Tibial nerve (tissue), 4 donors: ENCODE measurements at places on chromosomes 12 and 14. TPM values are rescaled to one million over a fixed set of nuclear protein-coding genes. Genes with fewer than 3 reads are reported as not detected.

SUSD6 gene
- 59.6 TPM for total RNA-seq

BICD1 gene
- 58.8 TPM for total RNA-seq

ZFHX2 gene
- 3.1 TPM for total RNA-seq

FOXM1 gene
- 1.2 TPM for total RNA-seq

CYP27B1 gene
- total RNA-seq: 3.0 TPM

DNA sequence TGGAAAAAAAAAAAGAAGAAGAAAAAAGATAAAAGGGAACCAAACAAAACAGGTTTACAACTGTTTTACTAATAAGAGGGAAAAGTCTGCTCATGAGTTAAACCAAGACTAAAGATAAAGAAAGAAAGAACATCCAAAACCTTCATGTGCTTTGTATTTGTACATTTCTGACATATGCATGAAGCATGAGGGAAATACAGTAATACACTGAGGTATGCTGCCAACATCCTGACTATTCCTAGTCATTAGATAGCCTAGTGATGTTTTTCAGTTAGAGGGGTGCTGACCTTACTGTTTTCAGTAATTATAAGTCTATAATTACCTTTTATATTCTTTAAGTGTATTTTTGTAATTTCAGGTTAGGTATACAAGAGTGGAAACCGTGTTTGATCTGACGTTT lies 793.3 kb downstream of the DIO2 start:
- no peak for DNase-seq

GRCh38 chr12:65642061-65642661 lies 182.1 kb upstream of the HMGA2 start:
- no peak for DNase-seq

DNA sequence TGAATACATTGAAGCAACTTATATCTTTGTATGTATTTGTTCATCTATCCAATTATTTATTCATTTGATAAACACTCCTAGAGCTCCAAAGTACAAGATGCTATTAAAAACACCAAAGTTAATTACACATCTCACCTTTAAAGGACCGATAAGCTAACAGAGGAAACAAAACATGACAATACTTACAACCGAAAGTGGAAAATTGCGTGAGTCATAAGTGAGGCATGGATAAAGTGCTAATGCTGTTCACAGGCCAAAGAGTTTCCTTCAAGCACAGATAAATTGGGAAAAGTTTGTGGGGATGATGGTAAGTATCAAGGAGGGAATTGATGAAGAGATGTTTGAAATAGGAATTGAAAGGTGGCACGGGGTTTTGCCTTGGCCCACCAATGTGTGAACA lies 172.8 kb upstream of the KITLG start:
- no peak for DNase-seq

DNA sequence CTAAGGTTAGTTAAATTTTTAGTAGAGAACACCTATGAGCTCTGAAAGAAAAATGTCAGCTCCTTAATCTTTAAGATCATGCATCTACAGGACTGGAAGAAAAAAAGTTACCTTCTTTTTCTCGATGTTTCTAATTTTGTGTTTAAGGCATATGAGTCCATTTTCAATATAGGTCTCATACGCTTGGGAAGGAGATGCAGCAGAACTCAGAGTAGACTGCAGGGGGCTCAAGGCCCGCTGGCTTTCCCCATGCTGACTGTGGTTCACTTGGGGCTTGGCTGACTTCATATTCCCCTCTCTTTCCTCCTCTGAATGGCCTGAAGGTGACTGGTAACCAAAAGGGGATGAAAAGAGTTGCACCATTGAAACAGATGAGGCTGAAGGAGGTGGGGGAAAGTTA lies 1.5 kb downstream of the CAPRIN2 start:
- DNase-seq: no peak

- no peak for DNase-seq
Observed at GRCh38 chr12:99521664-99522063, 125.9 kb upstream of the GARIN6 start.

DNA sequence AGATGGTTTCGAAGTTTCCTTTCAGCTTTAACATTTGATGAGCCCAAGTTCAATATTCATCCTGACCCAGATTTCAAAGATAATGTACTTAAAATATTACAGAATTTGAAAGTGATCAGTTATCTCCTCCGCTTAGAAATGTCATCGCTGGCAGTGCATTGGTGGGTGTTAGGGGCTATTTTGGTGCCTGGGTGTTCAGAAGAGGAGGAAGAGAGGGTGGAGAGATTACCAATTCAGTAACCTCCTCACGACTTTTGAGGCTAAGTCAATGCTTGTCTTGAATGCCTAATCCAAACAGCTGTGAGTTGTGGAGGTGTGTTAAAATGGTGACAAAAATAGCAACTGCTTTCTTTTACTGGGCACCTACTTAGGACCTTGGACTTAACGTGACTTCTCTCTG lies 13.8 kb upstream of the DGLUCY start:
- no peak for DNase-seq

GRCh38 chr12:102475355-102475754 lies 5.0 kb downstream of the IGF1 start:
- DNase-seq: no peak

DNA sequence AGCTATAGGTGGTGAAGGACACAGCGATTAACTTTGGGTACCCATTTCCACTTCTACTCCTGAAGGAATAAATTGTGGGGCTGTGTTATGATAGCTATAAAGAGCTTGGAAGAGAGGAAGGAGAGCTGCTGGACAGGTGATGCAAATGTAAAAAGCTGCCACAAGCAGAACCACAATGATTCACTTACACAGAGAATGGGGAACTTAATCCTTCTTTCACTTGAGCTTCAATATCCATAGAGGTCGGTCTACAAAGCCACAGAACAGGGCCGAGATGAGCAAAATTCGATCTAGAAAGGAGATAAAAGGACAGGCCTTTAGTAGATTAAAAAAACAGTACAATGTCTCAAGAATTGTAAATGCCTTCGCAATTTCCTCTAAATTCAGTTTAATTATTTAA lies 831.1 kb downstream of the LRFN5 start:
- DNase-seq: no peak

GRCh38 chr14:27727251-27727770 lies 1039.3 kb upstream of the FOXG1 start:
- DNase-seq: no peak

- no peak for DNase-seq
Observed at GRCh38 chr12:123449249-123449733, 8.6 kb upstream of the SNRNP35 start.

- no peak for DNase-seq
Observed at GRCh38 chr14:42011221-42011620, 404.5 kb downstream of the LRFN5 start.

DNA sequence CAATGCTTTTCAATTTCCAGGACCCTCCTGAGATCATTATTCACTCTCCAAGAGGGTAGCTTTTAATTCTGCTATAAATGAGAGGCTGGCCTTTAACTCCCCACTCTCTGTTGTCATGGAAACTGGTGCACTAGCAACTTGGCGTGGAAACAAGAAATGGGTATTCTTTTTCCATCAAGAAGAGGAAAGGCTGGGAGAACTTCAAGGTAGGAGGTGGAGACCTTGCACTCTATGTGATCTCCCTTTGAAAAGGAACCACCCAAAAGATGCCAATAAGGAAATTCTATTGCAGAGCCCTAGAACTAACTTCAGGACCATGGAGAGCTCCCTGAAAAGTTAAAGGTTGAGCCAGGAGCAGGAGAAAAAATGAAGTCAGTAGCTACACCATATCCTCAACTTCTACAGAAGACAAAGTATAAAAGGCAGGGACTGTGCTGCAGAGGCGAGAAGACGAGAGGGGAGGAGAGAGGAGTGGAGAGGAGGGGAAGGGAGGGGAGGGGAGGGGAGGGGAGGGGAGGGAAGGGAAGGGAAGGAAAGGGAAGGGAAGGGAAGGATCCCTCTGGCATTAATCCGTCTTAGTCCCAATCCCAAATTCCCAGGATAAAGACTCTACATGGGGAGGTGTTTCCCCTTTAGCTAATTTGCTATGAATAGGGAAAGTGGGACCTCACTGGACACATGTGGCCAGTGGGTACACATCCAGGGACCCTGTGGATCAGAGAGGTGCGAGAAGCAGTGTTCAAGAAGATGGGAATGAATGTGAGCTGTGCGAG lies 46.7 kb upstream of the FICD start:
- DNase-seq: no peak

DNA sequence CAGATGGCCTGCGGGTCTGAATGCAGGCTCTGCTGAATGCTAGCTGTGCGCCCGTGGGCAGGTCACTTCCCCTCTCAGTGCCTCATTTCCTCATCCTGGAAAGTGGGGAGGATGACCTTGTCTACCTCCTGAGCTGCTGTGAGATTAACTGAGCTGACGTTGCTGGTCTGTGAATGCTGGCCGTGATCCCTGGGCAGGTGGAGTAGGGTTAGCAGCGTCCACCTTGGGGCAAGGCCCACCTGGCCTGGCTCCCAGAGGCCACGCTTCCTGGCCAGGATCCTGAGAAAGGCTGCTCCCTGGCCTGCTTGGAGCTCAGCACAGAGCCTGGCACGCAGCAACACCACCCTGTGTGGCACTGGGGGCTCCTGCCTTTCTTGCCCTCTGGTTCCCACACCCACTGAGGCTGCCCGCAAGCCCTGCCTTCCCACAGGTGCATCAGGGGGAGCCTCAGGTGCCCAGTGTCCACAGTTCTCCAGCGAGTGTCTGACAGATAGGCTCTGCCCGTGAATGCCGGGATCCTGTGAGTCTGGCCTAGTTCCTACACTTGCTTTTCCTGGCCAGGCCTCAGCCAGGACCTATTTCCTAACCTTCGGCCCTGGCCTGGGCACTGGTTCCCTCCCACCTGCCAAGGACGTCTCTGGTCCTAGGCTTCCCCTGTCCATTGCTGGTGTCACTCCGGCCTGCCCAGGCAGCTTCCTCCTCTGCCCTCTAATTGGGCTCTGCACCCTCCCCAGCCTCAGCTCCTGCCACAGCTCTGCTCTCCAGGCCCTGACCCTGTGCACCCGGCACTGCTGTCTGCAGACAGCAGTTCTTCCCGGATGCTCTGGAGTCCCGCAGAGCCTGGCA lies 37.2 kb upstream of the TDRD9 start:
- no peak for DNase-seq

- no peak for DNase-seq
Observed at GRCh38 chr14:55720796-55721195, 140.8 kb downstream of the KTN1 start.

DNA sequence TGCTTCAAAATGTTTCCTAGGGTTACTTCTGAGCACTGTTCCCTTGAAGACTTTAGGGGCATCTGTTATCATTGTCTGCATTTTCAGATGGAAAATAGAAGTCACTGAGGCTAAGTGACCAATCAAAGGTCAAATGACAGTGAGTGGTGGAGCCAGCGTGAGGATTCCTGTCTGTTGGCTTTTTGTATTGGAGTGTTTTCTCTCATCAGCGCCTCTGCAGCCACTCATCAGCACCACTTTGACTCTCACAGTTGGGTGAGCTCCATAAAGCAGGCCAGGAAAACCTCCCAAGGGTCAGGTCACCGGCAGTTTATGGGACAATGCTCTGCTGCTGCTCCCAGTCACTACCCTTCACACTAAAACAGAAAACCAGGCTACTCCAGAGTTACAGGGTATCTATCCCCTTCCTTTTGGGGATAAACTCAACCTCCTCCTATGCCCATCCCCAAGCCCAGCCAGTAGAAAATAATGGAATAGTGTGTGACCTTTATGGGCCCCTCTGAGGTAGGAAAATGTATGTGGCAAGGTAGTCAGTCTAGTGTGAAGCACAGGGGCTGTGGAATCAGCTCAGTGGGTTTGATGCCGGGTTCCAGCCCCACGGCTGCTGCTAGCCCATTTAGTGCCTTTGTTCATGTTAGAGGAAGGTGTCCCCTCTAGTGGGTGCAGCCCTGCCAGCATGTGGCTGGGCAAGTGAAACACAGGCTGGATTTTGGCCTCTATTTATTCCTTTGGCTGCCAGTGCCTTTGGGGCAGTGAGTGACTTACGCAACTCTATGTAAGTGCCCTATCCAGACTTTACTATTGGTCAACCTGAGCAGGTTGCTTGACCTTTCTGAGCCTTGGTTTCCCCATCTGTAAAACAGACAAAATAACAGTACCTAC lies 133.8 kb upstream of the CPM start:
- no peak for DNase-seq

DNA sequence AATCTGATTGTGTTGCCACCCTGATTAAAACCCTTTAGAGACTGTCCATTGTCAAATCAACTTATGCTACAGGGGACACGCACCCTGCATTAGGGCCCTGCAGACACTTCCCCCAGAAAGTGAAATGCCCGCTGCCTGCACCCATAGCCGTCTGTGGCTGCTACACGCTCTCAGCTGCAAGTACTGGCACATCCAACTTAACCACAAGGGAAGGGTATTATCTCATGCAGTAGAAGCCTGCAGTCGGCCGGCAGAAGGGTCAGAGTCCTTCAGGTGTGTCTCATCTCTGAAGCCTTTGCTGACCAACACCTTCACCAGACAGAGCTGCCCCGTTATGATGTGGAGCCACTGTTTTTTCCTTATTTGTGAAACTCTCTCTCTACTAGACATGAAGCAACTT lies 20.8 kb downstream of the CFAP251 start:
- DNase-seq: no peak

DNA sequence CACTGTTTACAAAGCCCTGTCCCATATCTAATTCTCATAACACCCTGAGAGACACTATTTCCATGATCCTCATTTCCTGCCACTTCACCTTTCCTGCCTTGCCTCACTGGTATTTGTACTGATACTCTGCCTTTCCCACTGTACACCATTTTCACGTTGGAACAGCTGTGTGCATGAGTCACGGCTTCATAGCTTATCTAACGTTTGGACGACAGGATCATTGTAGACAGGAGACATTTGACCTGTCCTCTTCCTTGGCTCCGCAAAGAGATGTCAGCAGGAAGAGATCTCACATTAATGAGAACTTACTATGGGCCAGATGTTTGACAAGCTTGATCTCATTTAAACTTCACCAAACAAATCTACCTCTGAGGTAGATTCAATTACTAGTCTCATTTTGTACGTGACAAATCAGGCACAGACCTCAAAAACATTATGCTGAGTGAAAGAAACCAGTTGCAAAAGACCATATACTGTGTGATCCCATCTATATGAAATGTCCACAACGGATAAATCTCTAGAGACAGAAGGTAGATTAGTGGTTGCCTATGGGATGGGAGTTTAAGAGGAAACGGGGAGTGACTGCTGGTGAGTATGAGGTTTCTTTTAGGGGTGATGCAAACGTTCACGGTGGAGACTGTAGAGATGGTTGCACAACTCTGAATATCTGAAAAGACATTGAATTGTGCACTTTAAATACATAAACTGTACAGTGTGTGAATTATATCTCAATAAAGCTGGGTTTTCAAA lies 71.2 kb downstream of the KCNK13 start:
- DNase-seq: no peak

GRCh38 chr14:98684468-98684867 lies 587.5 kb downstream of the BCL11B start:
- no peak for DNase-seq

- no peak for DNase-seq
Observed at GRCh38 chr12:69698054-69698453, 1.0 kb downstream of the BEST3 start.
